NCI-H1436 (cell line): ENCODE measurements at places on chromosomes 11 and 22.
A peak's percentile ranks its signal among the peaks of the same experiment; 100 is the strongest.

GRCh38 chr11:65557280-65558001 lies 718 bp downstream of the LTBP3 start:
- no peak for DNase-seq

GRCh38 chr22:38608992-38609750 lies 39.2 kb upstream of the DMC1 start:
- no peak for DNase-seq

DNA sequence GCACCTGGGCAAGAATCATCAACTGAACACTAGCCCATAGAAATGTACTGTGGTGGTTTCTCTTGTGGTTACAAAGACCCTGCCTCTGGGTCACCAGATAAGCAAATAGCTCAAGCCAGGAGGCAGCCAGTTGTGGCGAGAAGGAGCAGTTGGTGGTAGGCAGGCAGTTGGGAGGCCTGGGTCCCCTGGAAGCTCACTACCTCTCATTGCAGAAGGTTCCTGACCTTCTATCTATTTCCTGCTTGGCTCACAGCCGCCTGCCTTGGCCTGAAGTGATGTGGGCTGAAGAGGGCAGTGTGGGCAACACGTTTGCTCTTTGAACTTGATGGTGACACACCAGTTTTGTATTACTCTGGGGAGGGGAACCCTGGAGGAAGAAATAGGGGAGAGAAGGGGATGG lies 34.7 kb downstream of the NECTIN1 start:
- DNase-seq: no peak

DNA sequence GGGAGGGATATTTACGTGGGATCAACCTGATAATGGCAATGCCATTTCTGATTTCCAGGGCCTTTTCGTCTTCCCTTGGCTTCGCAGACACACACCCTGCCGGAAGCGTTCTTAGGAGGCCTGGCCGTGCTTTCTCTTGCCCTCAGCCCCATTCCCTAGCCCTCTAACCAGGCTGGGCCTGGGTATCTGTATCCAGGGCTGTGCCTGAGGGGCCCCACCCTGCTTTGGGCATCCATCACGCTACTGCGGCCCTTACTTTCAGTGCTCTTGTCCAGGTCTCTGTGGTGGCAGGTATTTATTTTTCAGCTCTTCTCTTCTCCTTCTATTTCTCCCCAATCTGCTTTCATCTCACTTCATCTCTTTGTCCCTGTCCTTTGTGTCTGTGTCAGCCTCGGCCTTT lies 105.0 kb downstream of the ZBTB16 start:
- no peak for DNase-seq

DNA sequence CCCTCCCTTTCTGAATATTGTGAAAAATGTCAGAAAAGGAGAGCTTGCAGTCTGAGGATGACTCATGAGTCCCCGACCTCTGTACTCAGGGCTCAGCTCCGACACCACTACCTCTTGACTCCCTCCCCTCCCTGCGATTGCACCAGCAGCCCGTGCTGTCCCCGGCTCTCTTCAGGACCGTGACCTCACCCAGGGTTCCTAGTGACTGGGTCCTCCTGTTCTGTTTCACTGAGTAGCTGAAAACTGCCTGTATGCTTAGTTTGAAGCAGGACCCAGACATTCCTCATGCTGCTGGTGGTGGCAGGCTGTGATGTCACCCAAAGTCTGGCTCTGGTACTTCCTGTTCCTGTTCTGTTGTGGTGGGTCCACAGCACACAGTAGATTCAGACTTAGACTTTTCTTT lies 11.7 kb downstream of the PHRF1 start:
- no peak for DNase-seq

GRCh38 chr22:25953276-25953675 lies 211.3 kb downstream of the MYO18B start:
- DNase-seq: no peak

- no peak for DNase-seq
Observed at GRCh38 chr22:22316589-22316988, 72.0 kb downstream of the VPREB1 start.

GRCh38 chr11:7020183-7020917 lies at the start of the genes NLRP14 and ZNF214:
Gene NLRP14 (plus strand): TSS chr11:7020479. CDS start chr11:7038587, 18,108 bp downstream.
Gene ZNF214 (minus strand): TSS chr11:7020346. CDS start chr11:7002835, 17,511 bp downstream.
- peak; percentile 60 for DNase-seq

DNA sequence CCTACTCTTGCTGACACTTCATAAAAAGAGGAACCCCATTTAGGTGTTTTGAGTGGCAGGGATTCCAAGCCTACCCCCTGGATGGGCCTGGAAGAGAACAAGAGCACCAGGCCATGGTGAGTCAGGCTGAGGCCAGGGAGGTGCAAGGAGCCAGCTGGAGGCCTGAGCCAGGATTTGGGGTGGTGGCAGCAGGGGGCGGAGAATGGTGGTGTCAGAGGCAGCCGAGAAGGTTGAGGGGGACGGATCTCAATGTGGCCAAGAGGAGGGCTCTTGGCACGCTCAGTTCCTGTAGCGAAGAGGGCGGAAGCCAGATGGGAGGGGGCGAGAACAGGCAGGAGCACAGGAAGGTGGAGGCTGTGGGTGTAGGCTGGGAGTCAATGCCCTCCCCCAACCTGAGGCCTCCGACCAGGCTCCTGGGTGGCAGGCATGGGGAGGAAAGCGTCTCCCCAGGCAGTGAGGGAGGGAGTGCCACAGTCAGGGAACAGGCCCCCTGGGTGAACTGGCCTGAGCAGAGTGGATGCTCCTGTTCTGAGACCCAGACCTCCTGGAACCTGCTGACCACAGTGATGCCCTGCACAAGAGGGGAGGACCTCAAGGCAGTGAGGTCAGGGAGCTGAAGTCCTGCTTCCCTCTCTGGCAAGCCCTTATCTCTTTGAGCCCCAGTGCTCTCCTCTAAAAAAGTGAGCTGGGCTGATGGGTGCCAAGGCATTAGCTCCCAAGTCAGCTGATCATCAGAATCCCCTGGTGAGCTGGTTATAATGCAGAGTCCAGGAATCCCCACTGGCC lies 13.9 kb downstream of the RTN4RL2 start:
- DNase-seq: no peak

DNA sequence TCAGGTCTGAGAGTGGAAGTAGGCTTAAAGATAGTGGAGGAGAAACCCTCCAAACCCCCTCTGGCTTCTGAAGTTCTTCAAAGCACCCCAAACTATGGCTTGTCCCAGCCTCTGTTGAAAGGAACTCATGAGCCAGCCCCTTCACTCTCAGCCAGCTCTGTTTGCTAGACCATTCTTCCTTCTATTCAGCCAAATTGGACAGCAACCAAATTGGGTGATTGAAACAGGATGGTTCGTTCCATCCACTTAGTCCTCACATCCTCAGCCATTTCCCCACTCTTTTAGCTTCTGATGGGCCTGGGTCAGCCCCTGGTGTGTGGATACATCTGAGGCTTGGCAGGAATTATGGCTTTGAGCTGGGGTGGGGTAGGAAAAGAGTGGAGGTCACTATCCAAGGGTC lies 4.5 kb downstream of the HTR3A start:
- no peak for DNase-seq

DNA sequence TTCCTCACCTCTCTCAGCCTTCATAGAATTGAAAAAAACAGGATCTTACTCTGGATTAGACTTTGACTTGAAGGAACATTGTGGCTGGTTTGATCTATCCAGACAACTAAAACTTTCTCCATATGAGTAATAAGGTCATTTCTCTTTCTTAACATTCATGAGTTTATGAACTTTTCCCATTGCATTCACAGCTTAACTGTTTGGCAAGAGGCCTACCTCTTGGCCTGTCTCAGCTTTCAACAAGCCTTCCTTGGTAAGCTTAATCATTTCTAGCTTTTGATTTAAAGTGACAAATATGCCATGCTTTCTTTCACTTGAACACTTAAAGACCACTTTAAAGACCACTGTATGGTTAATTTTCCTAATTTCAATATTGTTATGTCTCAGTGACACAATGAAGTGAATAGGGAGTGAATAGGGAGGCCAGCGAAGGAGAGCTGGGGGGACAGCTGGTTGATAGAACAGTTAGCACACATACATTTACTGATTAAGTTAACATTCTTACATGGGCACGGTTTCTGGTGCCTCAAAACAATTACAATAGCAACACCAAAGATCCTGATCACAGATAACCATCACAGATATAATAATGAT lies 17.0 kb downstream of the IMMP1L start:
- DNase-seq: no peak

- no peak for DNase-seq
Observed at GRCh38 chr22:18091478-18091877, 13.7 kb downstream of the PEX26 start.

DNA sequence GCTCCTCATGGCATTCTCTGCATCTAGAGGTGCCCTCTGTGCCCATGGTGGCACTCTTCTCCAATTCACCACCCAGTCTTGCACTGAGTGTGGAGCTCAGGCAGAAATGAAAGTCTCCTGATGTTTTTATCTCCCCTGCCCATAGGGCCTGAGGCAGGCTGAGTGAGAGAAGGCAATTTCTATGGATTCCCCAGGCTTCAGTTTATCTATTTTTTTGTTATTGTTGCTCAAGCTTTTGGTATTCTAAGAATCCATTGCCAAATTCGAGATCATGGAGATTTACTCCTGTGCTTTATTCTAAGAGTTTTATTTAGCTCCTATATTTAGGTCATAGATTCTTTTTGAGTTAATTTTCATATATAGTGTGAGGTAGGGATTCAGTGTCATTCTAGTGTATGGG lies 40.7 kb downstream of the TSPAN18 start:
- no peak for DNase-seq

- no peak for DNase-seq
Observed at GRCh38 chr22:48753752-48754517, 1073.7 kb downstream of the BRD1 start.

DNA sequence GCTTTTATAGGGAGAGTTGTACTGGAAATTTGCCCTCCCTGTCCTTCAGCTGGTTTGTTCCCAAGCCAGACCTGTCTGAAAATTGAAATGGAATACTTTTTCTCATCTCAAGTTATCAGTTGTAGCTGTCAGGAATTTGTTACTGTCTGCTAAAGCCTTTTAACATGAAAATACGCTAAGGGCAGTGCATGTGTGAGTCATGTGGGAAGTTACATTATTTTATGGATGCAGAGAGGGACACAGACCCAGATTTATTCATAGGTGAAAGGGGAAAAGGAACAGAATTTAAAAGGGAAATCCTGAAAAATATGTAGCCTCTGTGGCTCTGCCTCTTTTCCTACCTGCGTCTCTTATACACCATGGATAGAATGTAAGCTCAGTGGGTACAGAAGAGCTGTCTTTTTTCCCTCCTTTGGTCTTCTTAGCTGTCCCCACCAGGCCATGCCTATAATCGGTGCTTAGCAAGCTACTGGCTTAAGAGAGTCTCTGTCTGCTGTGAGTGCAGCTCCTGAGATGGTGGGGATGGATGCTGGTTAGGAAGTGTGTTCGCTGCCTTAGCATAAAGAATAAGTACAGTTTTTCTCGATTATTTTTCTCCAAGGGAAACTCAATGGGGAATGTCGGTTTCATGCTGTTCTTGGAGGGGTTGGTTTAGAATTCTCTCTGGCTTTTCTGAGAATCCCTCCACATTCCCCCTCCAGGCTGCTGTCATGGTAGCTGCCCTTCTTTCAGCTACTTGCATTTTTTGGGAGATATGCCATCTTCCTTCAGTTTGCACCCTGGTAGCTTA lies 166.8 kb downstream of the TEAD1 start:
- no peak for DNase-seq
